ENCODE measurements at places on chromosomes 7 and 10. TPM values are rescaled to one million over a fixed set of nuclear protein-coding genes. Genes with fewer than 3 reads are reported as not detected.

- DNase-seq: no peak
- H3K4me1 ChIP-seq: no peaks in the 10 kb centered on the region
- no peaks in the 10 kb centered on the region for H3K36me3 ChIP-seq
- no peaks in the 10 kb centered on the region for H3K27me3 ChIP-seq
Observed at GRCh38 chr7:29965030-29965429, 24.6 kb downstream of the SCRN1 start.

Gene FKBP6
- not detected for total RNA-seq

Gene TMEM176B
- 5.4 TPM for total RNA-seq

GRCh38 chr7:116167177-116167576 is 43.2 kb upstream of the TES start:
- H3K27ac ChIP-seq: no peak overlapping the region
- no peak for DNase-seq
- H3K4me1 ChIP-seq: no peaks in the 10 kb centered on the region
- H3K4me3 ChIP-seq: no peak overlapping the region

Data from psoas muscle (tissue), 8 donors.